ENCODE measurements at places on chromosomes 1 and 21. TPM values are rescaled to one million over a fixed set of nuclear protein-coding genes. Genes with fewer than 3 reads are reported as not detected.
A peak's percentile ranks its signal among the peaks of the same experiment; 100 is the strongest.

DNA sequence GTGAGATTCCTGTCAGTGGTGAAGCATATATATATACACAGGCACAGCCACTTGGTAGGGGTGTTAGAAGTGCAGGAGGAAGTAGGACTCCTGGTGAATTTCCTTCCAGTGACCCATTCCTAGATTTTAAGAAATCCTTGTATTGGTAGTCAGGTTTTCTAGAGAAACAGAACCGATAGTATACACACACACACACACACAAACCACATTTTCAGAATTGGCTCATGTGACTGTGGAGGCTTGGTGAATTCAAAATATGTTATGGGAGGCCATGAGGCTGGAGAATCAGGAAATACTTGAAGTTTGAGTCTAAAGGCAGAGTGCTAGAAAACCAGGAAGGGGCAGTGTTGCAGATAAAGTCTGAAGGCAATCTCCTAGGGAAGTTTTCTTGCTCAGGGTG is 114.2 kb downstream of the FCRL5 start:
- peak; percentile 3 for DNase-seq

DNA sequence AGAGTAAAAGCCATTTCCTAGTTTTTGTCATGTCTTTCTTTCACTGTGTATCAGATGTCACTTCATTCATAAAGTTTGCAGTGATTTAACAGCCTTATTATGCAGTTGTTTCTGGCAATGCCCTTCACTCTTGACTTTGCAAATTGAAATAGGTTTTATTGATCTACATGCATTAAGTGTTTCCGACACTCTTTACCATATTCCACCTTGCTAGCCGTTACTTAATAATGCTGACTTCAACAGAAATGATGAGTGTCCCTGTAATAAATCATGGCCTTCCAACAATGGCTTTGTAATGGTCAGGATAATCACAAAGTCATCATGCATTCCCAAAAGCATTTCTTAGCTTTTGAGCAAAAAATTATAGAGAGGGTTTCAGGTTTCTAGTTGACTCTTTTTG is 236.8 kb upstream of the FMN2 start:
- no peak for DNase-seq

DNA sequence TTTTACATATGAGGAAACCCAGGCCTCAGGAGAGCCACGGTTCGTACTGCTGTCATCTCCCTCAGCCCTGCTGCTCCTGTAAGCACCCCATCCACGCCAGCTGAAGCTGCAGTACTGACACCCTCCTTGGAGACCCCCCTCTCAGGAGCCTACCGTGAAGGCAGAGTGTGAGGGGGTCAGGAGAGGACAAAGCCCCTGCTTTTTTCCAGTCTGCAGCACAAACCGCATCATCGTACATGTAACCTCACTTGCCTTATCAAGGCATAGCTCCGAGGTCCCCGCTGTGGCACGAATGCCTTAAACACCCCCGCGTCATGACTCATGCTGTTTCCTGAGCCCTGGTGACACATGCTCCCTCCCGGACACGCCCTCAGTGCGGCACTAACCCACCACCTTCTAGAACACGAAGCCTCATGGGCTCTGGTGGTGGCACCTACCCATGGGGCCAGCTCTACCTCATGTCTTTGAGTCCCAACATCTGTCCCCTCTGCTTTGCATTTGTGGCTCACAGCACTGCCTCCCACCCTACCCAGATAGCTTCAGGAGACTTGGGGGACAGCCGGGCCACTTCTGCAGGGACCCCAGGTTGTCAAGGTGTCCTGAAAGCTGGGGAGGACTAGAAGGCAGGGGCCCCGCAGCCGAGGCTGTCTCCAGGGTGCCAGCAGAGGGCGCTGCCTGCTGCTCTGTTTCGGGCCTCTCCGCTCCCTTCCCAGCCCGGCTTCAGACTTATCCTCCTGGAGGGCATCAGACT is 4.9 kb downstream of the SH3BGRL3 start:
- DNase-seq, result no peak

- DNase-seq, result no peak
Observed at GRCh38 chr1:223200903-223201302, 57.9 kb upstream of the TLR5 start.

- DNase-seq, result no peak
Observed at GRCh38 chr21:32884062-32884461, 112.5 kb upstream of the PAXBP1 start.

GRCh38 chr1:154864189-154864975 is 5.7 kb downstream of the KCNN3 start:
- DNase-seq, result no peak

DNA sequence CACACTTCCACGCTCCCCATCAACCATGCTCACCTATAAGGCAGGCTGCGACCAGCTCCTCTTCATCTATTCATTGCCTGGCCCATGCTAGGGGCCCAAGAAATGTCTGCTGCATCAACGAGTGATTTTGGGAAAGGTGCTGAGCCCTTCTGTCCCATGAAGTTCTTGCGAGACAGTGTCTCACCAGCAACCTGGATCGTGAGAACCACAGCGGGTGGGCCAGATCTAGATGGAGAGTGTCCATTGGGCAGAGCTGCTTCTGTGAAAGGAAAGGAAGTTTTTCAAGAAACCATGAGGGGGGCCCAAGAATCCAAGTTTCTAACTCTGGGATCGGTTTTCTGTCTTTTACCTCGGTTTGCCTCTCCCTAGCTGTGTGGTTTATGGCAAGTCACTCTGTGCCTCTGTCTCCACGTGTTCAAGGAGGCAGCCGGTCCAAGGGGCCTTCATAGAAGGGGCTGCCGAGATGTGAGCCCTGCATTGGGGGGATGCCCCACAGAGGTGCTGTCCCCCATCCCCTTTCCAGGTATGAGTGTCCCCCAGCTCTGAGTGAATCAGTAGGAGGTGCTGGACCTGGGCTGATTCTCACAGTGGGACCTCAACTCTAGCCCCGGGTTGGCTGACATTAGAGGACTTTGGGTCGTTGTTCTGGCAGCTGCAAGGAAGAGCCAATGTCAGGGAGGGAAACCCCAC is 8.3 kb upstream of the PADI1 start:
- no peak for DNase-seq

DNA sequence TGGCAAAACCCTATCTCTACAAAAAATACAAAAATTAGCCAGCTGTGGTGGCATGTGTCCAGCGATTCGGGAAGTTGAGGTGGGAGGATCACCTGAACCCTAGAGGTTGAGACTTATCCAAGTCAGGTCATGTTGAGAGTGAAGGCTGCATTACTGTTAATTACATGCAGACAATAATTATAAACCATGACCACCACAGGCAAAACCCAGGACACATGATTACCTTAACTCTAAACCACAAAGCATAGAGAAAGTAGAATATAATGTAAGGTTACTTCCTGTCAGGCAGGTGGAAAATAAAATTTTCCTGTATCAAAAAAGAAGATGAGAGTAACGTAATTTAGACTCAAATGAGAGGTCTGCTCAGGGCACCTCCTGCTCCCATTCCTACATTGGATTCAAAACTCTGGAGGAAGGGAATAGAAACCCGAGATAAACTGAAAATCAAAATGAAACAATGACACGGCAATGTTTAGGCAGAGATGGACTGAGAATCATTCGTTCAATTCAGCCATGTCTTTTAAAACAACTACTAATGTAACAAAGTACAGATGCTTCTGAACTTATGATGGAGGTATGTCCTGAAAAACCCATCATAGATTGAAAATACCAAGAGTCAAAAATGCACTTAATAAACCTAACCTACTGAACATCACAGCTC is 33.6 kb downstream of the RGS8 start:
- DNase-seq, result no peak

DNA sequence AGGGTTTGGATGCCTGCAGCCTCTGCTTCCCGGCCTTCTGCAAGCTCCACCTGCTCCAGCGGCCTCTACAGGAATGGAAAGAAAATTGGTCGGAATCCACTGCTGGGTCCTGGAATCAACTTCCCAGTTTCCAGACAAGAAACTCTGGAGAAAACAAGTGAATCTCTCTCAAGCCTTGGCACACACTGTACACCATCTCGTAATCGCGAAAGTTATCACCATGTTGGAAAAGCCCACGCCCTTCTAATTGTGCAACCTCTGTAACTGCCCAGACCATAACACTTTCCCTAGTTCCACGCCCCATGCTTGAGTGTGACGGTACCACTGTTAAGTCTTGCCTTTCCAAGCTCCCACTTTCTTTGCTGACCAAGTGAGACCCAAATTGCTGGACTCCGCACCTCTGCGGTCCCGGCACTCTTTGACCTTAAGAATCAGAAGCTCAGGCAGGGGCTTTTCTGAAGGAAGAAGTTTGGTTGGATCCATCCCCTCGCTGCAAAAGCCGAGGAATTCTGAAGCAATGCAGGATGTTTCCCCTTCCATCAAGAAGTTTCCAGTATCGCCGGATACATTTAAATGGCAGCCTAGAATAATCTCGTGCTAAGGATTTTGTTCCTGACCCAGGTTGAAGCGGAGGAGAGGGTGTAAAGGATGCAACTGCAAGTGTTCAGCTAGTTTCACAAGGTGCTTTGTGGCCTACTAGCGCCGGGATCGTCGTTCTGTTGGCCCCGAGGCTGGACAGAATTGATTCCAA is 6.2 kb downstream of the NR5A2 start:
- no peak for DNase-seq

DNA sequence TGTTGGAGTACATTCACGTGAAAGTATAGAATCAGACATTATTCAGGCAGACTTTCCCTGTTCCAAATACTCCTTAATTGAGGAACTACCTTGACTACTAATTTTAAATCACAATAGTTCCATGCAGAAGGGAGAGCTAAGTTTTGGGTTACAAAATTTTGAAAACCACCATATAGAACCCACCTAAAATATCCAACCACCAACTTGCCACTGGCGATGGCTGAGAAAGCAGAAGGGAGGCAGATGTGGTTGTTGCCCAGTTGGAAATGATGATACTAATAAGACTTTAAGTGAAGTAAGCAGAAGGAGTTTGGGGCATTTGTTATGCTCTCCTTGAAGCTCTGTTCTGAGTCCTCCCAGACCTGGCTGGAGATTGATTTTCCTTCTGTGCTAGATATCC is 190.7 kb downstream of the HLX start:
- no peak for DNase-seq

DNA sequence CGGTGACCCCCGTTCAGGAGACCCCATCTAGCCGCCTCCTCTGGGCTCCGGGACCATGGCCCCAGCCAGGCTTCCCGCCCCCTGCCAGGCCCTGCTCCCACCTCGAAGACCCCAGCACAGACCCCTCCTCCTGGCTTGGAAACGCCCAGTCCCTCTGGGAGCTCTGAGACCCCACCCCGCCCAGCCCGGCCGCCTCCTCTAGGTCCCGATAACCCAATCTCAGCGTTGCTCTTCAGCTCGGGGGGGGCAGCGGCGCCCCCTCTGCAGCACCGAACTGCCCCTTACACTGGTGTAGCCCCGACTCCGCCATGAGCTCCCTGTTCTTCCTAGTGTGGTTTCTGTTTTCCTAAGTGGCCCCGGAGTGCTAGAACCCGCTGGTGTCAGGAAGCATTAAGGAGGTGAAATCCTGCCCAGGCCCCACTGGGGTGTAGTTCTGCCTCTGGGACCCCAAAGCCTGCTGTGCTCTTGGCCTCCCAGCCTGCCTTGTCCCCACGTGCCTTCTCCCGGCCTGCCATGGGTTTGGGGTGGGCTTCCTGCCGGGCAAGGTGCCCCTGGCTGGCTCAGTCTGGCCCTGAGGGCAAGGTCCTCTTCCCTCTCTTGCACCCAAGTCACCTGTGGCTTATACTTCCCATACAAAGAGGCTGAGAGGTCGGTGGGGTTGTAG is 10.7 kb upstream of the MMEL1 start:
- DNase-seq, result no peak

GRCh38 chr1:246728311-246728710 is 4.1 kb downstream of the SCCPDH start:
- DNase-seq, result no peak

DNA sequence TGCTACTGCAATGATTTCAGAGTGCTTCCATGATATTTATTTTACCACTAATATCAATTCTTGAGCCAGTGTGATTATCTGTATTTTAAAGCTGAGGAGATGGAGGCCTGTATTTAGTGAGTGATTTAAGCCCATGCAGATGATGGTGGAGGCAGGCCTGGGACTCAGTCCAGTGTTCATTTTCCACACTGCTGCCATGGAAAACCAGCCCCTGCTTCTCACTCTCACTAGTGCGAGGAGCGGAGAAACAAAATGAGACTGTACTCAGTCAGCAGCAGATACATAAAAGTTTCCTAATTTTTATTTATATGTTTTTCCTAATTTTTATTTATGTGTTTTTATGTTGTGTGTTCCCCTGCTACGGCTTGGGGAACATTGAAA is 32.8 kb downstream of the LRRC8B start:
- DNase-seq, result peak; percentile 21

DNA sequence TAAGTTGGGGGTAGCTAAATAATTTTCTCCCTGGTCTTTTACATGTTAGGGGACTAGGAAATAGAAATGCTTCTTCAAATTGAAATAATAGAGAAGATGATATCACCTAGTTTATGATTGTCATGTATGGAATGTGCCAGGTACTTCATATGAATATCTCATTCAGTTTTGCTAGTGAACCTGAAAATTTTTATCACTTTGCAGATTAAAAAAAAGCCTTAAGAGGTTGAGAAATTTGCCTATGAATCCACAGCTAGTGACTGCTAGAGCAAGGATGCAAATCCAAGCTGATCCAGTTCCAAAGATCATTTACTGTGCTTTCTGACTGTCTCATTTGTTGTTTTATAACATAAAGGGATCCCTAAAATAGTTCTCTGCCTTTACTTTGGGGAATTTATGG is 24.7 kb downstream of the RNF2 start:
- DNase-seq, result no peak

GRCh38 chr1:221511797-221512196 is 230.1 kb downstream of the DUSP10 start:
- DNase-seq, result no peak

DNA sequence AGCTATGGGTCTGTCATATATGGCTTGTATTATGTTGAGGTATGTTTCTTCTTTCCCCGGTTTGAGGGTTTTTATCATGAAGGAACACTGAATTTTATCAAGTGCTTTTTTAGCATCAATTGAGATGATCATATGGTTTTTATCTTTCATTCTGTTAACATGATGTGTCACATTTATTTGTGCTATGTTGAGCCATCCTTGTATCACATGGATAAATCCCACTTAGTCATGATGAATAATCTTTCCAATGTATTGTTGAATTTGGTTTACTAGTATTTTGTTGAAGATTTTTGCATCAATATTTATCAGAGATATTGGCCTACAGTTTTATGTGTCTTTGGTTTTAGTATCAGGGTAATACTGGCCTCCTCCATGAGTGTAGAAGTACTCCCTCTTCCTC is 61.7 kb downstream of the GPR137B start:
- no peak for DNase-seq

- DNase-seq, result no peak
Observed at GRCh38 chr1:11379851-11380250, 99.1 kb upstream of the DISP3 start.

Gene HTR6
- not detected for polyA plus RNA-seq

Gene SPSB1
- 9.9 TPM for polyA plus RNA-seq

Gene GUCA2B
- polyA plus RNA-seq, result not detected

Gene XCL1
- not detected for polyA plus RNA-seq

Gene GJB5
- 0.48 TPM for polyA plus RNA-seq

Gene CHI3L1
- 0.65 TPM for polyA plus RNA-seq

Gene TNNI3K
- 1.2 TPM for polyA plus RNA-seq

Gene AMY1A
- polyA plus RNA-seq, result not detected

Gene MANEAL
- 2.0 TPM for polyA plus RNA-seq

Gene SLAMF6
- polyA plus RNA-seq, result 0.15 TPM

Gene MR1
- 4.1 TPM for polyA plus RNA-seq

Gene OR2L8
- not detected for polyA plus RNA-seq

Gene IL24
- 0.16 TPM for polyA plus RNA-seq

Gene PCSK9
- polyA plus RNA-seq, result 3.9 TPM

Gene LINGO4
- 0.16 TPM for polyA plus RNA-seq

Gene FAM229A
- 6.6 TPM for polyA plus RNA-seq

Gene HHAT
- polyA plus RNA-seq, result 4.5 TPM

Gene PSMG1
- 30.6 TPM for polyA plus RNA-seq

All from muscle of leg (tissue), 16 donors.